ENCODE measurements at places on chromosomes 7 and 10.

GRCh38 chr7:36752026-36752711 lies 27.9 kb upstream of the AOAH start:
- DNase-seq: no peak

DNA sequence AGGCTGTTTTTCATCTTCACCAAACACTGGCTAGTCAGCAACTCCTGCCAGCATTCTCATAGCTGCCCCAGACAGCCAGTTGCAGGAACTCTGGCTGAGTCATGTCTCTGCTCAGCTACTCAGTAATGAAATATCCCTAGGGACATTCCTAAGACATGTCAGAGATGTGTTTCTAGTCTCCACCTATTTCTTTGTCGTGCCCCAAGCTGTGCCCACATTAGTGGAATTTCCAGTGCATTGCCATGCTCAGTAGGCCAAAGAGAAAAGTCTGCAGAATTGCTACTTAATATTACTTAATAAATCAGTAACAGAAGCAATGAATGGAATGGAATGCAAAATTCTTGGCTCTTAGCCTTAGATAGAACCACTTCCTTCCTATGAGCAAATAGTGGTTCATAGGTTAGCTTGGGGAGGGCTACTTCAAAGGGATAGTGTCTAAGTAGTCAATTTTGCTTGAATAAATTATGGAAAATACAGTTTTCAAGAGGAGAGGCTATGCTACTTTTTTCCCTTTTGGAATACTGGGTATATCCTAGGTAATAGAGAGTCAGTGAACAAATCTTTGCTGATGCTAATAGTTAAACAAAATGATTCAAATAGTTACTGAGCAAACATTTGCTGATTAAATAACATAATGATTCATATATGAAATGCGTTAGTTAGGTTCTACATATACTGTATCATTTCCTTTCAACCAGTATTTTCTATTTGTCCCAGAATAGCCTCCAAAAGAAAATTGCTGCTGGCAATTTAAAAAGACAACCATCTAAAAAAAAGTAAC lies 23.6 kb upstream of the SEMA3C start:
- no peak for DNase-seq

DNA sequence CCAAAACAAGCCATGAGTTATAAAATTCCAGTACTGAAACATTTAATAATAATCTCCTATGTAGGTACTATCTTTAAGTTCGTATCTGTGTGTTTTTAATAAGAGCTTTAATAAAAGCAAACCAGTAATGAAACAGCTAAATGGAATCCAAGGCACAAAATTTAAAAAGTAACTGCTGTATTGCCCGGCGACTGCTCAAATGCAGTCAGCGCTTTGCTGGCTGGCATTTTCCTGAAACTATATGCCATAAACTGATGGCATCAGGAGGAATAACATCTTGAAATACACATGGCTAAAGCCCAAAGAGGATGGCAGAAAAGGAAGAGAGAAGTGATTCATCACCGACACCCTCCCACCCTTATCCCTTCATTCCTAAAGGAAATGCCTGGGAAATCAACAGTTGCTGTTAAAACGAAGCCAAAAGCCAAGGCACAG lies 133.1 kb downstream of the CUBN start:
- DNase-seq: no peak

- no peak for DNase-seq
Observed at GRCh38 chr7:106914018-106914607, 49.0 kb downstream of the PIK3CG start.

All from mesenteric fat pad (tissue), 1 donor.